ENCODE measurements at places on chromosomes 7 and 10. TPM values are rescaled to one million over a fixed set of nuclear protein-coding genes. Genes with fewer than 3 reads are reported as not detected.

NKX1-2 gene
- total RNA-seq = not detected

FAM180A gene
- total RNA-seq = 60.1 TPM

ADAM22 gene
- total RNA-seq = not detected

ADARB2 gene
- not detected for total RNA-seq

DNA sequence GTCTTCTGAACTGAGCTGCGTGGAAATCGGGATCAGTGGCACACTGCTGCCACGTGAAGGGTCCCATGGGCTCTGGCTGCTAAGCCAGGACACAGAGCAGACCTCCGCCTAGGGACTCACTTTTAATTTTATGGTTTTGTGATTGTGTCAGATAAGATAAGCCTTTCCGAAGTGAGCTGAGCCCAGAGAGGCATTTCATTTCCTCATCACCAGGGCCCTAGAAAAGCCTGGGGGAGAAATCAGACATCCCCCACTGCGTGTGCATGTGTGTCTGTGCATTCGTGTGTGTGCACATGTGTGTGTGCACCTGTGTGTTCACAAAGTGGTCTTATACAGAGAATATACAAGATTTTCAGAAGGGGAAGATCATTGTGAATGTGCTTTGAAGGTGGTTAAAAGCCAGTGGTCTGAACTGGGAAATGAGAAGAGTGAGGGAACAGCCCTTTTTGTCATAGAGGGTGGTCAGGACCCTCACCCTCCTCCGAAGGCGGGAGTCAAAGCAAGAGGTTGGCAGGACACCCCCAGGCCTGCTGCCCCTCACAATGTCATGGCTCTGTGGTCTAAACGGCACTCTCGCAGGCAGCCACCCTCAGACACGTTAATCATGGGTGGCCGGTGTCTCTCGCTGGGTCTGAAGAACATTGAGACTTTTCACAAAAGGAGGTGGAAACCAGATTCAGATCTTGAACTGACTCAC lies 176.1 kb upstream of the PFKP start:
- no peak for DNase-seq

- no peak for DNase-seq
Measured at GRCh38 chr10:118729200-118729599, 25.6 kb downstream of the CACUL1 start.

GRCh38 chr7:2864999-2865670 lies 21.0 kb upstream of the GNA12 start:
- DNase-seq = peak; percentile 61

DNA sequence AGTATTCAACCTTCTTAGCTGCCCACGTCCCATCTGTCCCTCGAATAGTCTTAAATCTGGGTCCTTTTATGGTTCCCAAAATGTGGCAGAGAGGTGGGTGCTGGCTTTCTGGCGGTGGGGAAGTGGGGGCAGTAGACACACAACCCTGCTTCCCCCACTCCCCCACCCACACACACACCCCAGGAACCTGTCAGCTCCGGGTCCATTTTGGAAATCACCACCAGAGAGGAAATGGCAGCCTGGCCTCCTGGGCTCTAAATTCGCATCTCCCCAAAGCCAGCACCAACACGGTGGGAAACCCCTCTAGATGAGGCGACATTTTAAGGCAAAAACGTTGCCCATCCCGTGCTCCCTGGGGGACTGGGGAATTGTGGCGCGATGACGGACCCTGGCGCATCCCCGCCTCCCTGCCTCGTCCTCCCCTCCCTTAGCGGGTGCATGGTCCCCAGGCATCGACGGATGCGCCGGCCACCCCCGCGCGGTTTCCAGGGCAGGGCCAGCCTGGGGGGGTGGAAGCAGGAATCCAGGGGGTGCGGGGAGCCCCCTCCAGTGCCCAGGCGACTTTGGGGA lies 702 bp downstream of the TMEM130 start:
- DNase-seq = no peak

DNA sequence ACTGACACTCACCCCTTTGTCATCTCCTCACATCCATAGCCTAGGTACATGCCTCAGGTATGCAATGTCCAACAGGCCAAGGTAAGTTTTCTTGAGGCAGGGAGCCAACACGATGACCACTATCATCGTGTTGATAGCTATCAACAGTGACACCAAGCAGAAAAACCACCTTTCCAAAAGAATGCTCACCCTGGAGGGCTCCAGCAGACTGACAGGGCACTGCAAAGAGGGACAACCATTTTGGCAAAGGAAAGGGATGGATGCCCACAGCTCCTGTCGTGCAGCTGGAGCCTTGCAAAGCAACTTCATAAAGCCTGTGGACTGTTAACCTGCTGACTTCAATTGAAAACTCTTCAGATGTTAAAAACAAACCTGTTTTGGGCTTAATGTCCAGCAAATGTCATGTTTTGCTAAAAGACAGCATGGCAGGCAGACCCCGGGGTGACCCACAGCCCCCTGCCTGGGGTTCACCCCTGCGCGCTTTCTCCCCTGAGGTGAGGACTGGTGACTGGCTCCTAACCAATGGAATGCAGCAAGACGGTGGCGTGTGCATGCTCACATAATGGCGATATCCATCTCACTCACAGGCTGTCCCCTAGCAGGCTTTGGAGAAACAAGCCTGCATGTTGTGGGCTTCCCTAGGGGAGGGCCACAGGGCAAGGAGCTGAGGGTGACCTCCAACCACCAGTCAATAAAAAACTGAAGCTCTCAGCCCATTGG lies 293.8 kb downstream of the TCERG1L start:
- DNase-seq = no peak

DNA sequence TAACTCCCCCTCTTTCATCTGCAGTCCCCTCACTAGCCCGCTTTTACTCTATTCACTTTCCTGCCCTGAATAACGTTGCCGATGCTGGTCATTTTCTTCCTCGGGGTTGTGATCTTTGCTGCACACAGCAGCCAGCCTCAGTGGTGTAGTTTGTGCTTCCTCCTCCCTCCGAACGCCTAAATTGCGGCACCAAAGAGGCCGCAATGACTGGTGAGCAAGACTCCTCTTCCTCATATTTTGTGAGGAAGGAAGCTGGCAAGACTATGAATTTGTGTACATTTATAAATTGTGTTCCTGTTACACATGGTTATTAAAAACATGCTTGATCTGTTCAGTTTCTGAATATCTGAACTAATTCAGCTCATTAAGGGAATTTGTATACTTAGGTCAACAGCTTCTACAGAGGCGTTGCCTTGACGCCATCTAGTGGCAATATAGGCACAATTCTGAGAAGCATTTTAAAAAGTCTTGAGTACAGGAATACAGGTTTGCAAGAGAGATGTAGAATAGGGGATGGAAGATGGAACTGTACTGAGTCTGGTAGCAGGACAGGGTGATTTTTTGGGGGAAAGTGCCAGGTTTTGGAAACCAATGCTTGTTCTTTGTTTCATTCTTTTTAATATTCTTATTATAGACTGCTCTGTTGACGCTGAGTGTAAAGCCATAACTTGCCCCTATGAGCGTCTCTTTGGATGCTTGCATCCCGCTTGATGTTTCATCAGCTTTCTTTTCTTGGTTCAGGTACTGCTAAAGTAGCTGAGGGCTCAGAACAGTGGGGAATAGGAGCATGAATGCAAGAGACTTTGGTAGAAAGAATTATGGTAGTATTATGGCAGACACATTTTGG lies 4.1 kb upstream of the TAS2R5 start:
- peak; percentile 62 for DNase-seq

- no peak for DNase-seq
Measured at GRCh38 chr7:81549484-81550016, 220.3 kb downstream of the HGF start.

GRCh38 chr10:60479305-60480020 lies 89.8 kb upstream of the ANK3 start:
- DNase-seq = peak; percentile 25

DNA sequence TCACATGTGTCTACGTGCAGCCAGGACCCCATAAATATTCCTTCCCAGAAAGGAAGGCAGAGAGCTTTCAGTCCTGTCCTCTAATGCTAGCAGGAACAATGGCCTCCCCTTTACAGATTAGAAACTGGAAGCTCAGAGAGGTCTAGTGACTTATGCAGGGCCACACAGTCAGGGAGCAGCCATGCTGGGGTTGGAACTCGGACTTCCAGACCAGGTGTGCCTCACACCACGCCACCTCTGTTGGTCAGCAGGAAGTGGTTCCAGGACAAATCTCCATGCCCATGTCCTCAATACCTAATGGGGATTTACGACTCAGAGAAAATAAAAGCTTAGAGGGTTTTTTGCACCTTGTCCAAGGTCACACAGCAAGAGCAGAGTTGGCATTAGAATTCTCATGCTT lies 378.9 kb downstream of the RPS24 start:
- no peak for DNase-seq

All from GM23248 (cell line).